ENCODE measurements at places on chromosomes 13 and 19.
A peak's percentile ranks its signal among the peaks of the same experiment; 100 is the strongest.

DNA sequence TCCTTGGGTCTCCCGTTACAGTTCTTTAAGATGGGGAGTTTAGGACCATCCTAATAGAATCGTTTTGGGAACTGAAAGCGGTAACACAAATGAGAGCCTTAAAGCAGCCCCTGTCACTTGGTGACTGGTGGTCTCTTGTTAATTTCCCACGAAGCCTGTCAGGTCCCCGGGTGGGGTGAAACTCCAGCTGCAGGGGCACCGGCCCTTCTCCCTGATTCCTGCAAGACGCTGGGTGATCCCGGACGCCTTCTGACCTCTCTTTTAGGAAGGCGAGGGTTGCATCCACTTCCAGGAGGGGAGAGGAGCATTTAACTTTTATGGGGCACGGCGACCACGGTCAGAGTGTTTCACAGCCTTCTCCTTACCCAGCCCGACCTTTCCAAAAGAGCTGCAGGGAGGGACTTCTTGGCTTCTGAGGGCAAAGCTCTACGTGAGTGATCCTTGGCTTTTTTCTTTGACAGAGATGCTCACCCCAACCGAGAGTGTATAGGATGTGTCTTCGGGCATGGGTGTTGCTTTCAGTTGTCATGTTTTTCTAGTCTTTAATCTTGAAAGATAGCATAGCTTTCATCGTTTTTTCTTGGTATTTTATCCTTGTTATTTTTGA lies 688 bp downstream of the ZNF225 start:
- peak; percentile 38 for DNase-seq

DNA sequence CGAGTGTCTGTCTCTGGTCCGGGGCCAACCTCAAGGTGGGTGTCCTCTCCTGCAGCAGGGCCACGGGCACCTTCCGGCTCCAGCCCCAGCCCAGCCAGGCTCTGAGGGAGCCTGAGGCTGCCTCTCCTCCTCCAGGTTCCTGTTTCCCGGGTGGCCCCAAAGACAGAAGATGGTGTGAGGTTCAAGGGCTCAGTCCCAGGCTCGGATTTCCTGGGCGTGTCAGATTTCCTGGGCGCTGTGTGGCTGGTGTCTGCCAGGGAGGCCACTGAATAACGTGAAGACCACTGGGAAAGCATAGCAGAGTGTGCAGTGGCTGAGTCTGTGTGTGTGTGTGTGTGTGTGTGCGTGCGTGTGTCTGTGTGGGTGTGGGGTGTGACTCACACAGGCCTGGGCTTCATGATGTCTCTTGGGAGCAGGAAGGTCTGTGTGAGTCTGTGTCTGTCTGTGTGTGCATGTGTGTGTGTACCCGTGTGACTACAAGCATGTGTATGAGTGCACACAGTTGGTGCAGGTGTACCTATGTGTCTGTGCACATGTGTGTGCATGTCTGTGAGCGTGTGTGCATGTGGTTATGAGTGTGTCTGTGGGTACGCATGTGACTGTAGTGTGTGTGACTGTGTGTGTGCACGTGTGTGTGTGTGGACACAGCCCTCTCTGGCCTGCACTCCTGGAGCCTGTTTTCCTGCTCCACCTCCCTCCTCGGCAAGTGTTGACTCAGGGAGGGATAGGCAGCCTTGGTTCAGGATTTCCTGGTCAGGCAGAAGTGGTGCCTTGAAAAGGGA lies 28.3 kb downstream of the CEBPA start:
- no peak for DNase-seq

DNA sequence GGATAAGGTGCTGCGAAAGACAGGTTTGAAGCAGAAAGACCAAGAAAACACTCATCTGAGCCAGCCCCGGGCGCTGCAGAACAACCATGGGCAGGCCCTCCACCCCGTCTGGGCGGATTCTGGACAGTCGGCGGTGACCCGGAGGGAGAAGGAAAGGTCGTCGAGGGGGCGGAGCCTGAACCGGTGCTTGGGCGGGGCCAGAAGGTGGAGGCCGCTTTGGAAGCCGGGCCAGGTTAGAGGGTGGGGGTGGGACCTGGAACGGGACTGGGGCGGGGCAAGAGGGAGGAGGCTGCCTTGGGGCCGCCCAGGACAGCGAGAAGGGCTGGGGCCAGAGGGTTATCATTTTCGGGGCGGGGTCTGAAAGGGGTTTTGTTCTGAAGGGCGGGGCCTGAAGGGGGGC lies 5.0 kb upstream of the ZNF765 start:
- peak; percentile 24 for DNase-seq

- no peak for DNase-seq
Measured at GRCh38 chr19:38691938-38692457, 44.5 kb downstream of the ACTN4 start.

DNA sequence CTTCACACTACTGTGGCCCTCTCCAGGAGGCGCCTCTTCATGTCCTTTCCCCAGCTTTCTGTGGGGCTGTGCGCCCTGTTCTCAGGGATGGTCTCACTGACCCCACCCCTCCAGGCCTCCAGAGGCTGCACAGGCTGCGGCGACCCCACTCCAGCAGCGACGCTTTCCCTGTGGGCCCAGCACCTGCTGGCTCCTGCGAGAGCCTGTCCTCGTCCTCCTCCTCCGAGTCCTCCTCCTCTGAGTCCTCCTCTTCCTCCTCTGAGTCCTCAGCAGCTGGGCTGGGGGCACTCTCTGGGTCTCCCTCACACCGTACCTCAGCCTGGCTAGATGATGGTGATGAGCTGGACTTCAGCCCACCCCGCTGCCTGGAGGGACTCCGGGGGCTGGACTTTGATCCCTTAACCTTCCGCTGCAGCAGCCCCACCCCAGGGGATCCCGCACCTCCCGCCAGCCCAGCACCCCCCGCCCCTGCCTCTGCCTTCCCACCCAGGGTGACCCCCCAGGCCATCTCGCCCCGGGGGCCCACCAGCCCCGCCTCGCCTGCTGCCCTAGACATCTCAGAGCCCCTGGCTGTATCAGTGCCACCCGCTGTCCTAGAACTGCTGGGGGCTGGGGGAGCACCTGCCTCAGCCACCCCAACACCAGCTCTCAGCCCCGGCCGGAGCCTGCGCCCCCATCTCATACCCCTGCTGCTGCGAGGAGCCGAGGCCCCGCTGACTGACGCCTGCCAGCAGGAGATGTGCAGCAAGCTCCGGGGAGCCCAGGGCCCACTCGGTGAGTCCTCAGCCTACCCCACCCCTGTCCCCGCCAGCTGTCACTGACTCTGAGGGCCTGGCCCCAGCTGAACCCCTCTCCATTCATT lies 11.2 kb downstream of the ARHGAP33 start:
- DNase-seq, result no peak

- no peak for DNase-seq
Measured at GRCh38 chr13:110978390-110978789, 63.5 kb upstream of the ANKRD10 start.

DNA sequence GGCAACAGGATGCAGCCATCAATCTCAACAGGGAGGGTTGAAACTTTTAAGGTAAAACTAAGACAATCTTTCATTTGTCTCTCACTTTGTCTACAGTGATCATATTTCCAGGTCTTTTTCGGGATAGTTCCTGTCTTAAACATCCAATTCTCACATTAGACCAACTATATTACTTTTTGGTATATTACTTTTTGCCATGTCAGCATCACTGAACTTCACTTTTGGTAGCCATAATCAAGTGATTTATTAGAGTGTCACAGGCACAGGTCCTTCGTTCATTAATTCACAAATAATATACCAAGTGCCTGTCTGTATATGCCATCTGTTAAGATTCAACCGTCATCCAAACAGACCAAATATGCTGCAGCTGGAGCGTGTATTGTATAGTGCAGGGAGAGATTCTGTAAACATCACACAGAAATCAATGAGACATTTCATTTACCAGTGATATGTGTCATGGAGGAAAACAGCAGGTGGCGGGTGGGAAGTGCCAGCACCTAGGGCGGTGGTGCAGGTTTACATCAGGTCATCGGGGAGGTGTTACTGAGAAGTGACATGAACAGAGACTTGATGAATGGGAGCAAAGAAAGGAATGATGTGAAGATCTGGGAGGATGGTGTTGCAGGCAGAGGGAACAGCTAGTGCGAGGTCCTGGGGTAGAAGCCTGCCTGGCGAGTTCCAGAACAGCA lies 24.9 kb downstream of the ARHGEF7 start:
- no peak for DNase-seq

GRCh38 chr13:35703061-35703460 lies 226.6 kb upstream of the MAB21L1 start:
- no peak for DNase-seq

GRCh38 chr13:24042710-24043440 lies 117.6 kb upstream of the SPATA13 start:
- no peak for DNase-seq

- DNase-seq, result no peak
Measured at GRCh38 chr19:413756-414420, 4.9 kb upstream of the C2CD4C start.

GRCh38 chr19:44308011-44308410 lies 3.2 kb upstream of the ZNF235 start:
- DNase-seq, result no peak

DNA sequence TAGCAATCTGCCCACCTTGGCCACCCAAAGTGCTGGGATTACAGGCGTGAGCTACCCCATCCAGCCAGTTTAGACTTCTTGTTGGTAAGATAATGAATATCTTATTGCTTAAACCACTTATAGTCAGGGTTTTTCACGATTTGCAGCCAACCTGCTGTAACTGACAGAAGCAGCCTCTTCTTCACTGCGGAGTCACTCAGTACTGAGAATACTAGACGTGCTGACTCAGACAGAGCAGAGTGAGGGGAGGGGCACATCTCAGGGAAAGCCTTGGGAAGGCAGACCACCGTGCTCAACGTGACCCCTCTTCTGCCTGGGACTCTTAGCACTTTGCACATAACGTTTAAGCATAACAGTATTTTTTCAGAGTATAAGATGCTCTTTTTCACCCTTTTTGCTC lies 74.3 kb upstream of the ARHGEF7 start:
- DNase-seq, result no peak

- DNase-seq, result peak; percentile 20
Measured at GRCh38 chr13:27622102-27622820, 569 bp downstream of the POLR1D start.

DNA sequence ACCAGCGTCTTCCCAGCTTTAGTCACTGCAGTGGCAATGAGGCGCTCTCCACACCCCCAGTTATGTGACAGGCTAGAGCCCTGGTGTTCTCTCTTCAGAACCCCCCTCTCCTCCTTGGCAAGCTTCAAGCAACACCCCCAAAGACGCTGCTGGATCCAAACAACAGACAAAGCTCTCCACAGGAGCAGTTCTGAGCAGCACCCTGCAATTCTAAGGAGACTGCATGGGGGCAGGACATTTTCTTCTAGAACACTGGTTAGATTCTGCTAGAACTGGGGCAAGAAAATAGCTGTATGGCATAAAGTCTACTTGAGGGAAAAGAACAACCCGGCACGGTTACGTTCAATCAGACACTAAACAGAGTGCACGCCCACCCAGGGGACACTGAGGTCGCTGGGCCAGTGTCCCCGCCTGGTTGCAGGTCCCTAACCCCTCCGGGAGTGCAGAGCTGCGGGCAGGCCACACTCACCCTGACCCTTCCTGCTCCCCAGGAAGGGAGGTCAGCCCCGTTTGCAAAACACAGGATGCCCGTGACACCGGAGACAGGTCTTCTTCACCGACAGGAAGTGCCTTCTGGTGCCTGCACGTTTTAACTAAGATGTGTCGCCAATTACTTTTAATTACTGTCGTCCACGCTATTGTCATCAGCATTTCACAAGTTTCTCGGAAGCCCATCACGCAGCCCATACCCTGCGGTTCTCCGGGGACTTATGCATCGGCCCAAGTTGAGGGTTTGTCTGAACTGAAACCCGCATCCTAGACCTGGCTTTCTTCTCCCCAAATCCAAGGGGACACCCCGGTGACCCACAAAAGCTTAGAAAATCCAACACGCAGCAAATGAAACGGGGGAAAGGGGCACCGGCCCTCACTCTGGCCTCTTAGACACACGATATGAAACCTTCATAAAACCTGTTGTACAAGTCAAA lies 943 bp downstream of the GJB6 start:
- DNase-seq, result no peak

DNA sequence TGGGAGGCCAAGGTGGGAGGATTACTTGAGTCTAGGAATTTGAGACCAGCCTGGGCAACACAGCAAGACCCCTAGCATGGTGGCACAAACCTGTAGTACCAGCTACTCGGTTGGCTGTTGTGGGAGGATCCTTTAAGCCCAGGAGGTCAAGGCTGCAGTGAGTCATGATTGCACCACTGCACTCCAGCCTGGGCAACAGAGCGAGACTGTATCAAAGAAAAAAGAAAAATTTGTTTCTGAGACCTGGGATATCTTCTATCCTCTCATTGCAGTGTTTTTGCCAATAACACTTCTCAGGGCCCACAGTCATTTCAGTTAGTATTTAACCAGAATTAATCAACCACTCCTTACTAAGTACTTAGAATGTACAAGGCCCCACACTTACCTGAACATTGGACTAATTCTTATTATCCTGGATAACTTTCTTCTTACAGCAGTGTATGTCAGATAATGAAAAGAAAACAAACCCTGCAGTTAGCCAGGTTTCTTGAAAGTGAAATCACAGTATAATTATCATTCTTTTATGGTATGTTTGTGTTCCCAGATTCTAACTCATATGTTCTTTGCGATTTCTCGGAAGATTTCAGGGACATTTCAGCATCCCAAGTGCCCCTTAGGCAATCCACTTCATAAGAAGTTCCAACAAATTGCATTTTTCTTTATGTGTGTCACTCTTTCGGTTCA lies 75.6 kb upstream of the KLF5 start:
- DNase-seq, result no peak

DNA sequence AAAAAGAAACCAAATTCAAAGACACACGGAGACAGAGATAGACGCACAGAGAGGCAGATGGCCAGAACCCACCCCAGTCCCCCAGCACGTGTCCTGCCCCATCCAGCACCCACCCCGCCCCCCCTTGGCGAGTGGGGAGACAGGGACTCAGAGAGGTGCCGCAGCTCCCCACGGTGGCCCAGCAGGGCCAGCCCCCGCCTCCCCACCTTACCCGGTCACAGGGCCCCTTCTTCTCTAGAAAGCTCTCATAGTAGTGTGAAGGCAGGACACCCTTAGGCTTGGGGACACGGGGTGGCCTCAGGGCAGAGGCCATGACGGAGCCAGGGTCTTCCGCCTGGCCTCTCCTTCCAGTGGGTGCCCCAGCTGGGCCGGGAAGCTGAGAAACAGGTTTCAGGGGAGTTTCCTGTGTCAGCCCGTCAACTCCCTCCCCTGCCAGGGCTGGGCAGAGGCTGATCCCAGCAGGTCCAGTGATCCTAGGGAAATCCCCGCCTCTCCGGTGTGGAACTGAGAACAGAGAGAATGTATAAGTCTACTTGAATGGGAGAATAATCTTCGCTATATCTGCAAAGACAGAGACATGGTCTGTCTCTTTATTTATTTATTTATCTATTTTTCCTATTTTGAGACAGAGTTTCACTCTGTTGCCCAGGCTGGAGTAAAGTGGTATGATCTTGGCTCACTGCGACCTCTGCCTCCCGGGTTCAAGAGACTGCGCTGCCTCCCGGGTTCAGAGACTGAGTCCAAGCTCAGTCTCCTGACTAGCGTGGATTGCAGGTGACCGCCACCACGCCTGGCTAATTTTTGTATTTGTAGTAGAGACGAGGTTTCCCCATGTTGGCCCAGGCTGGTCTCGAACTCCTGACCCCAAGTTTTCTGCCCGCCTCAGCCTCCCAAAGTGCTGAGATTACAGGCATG lies at the start of gene STAP2:
STAP2 (minus strand) TSS at position 387 of the 915 bp plus-strand sequence; CDS start at position 313, 74 bp downstream.
- DNase-seq, result peak; percentile 33

- no peak for DNase-seq
Measured at GRCh38 chr13:79803989-79804388, 323.0 kb downstream of the NDFIP2 start.

GRCh38 chr19:18428173-18428786 lies 9.1 kb downstream of the SSBP4 start:
- DNase-seq, result peak; percentile 78

- DNase-seq, result no peak
Measured at GRCh38 chr19:57949702-57950101, 2.2 kb upstream of the ZNF256 start.
